ENCODE measurements at places on chromosomes 4 and X.

DNA sequence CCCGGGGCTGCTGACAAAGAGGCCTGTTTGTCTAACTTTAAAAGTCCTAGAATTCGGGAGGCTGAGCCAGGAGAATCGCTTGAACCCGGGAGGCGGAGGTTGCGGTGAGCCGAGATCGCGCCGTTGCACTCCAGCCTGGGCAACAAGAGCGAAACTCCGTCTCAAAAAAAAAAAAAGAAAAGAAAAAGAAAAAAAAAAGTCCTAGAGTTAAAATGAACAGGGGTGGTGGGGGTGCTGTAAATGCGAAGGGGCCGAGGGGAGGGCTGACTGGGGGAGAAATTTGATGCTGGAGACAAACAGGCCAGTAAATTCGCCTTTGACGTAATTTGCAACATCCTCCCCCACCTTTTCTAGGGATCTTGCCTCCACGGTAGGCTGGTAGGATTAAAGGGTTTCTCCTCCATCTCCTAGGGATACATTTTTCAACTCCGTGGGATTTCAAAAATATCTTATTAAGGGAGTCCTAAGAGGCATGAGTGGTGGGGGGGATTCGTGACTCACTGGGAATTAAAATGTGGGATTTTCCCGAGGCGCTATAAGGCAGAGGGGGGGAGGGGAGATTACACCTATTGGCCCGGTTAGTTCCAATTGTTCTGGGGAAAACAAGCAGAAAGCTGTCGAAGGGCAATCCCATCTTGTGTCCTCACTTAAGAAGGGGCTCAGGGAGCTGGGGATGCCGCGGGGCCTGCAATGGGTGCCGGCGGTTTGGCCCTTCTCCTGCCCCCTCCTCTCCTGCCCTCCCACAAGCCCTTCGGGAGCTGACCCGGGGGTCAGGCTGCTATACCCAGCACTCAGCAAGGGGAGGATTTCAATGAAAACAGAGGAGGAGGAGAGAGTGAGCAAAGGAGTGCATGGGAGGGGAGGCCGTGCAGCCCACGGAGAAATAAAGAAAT, 3.0 kb upstream of the BCOR start:
- DNase-seq: no peak

DNA sequence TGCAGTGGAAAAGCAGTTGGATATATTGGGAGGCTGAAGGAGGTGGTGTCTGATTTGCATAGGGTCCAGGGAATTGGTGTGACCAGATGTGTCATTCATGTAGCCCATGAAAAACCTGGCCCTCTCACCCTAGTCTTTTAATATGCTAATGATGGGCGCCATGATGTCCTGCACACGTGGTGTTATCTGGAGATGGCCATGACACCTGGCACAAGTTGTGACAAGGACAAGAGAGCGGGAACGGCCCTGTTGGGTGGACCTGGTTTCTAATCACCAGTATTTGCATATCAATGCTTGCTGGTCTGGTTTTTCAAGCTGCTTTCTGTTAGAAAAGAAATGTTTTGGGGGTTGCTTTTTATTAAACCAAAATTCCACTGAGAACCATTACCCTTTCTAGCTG, 87.4 kb downstream of the ZXDA start:
- DNase-seq: no peak

DNA sequence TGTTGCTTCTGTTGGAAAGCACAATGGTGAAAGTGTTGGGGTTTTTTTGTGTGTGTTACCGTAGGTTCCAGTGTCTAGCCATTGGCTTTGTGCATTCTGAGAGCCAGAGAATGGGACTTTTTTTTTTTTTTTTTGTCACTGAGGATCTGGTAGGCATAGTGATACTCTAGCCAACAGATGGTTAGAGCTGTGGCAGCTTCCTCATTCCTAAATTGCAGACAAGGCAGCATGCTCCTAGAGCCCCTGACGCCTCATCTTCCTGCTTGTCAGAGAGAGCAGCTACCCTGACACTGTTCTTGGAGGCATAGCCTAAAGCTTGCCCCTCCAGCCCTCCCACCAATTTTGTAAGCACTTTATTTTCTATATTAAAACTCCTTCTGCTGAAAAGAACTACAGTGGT, 27.0 kb downstream of the ARHGEF9 start:
- DNase-seq: no peak

GRCh38 chr4:75653845-75654503, 19.2 kb downstream of the G3BP2 start:
- DNase-seq: no peak

GRCh38 chrX:146451136-146451535, 358.4 kb upstream of the CXorf51B start:
- DNase-seq: no peak

DNA sequence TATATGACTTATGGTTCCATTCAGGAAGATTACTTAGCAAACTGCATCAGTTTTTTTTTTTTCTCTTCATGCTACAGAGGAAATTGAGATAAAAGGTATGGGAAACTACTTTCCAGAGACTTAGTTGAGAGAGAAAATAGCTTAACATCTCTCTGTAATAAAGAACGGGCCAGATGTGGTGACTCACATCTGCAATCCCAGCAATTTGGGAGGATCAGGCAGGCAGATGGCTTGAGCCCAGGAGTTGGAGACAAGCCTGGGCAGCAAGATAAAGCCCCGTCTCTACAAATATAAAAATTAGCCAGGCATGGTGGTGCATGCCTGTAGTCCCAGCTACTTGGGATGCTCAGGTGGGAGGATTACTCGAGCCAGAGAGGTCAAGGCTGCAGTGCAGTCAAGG, 271.2 kb upstream of the TENM3 start:
- DNase-seq: no peak

- no peak for DNase-seq
These were observed 32.4 kb upstream of the PDLIM3 start for GRCh38 chr4:185567381-185568376.

GRCh38 chr4:156764846-156765245, 206.8 kb downstream of the PDGFC start:
- DNase-seq: no peak

GRCh38 chrX:110678591-110678990, 117.0 kb downstream of the CHRDL1 start:
- DNase-seq: no peak

- no peak for DNase-seq
These were observed 4.0 kb downstream of the TMEM164 start for GRCh38 chrX:110006821-110007375.

- DNase-seq: no peak
These were observed 74.3 kb upstream of the NAP1L5 start for GRCh38 chr4:88771883-88772450.
